ENCODE measurements at places on chromosomes 2 and 18. TPM values are rescaled to one million over a fixed set of nuclear protein-coding genes. Genes with fewer than 3 reads are reported as not detected.

DNA sequence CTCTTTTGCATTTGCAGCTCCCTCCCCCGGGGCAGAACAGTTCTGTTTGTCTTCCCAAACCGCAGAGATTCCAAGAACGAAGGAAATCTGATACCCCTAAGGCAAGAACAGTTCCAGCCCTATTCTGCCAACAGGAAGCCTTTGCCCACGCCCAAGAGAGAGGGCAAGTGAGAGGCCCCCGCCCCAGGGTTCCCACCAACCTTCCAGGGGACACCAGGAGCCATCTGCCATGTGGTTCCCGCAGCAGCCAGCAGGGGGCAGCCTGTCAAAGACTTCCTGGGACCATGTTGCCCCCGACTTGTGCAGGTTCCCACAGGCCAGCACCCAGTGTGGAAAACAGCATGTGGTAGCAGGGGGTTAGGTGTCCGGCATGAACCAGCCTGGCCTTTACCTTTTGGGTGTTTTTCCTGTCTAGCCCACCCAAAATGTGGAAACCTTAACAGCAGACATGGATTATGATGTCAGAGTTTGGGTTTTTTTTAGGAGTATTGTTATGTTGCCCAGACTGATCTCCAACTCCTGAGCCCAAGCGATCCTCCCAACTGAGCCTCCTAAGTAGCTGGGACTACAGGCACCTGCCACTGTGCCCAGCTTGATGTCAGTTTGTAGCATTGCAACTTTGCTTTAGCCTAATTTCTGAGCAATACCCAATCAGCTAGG, 21.7 kb upstream of the EFHD1 start:
- no peaks in the 10 kb centered on the region for H3K27me3 ChIP-seq
- H3K36me3 ChIP-seq, result no peaks in the 10 kb centered on the region
- H3K4me3 ChIP-seq, result no peak overlapping the region
- no peak overlapping the region for H3K27ac ChIP-seq

GRCh38 chr2:62996534-62997186, 54.0 kb upstream of the OTX1 start:
- H3K27me3 ChIP-seq, result no peaks in the 10 kb centered on the region
- H3K4me3 ChIP-seq, result no peak overlapping the region
- H3K36me3 ChIP-seq, result no peaks in the 10 kb centered on the region
- H3K4me1 ChIP-seq, result no peaks in the 10 kb centered on the region

DNA sequence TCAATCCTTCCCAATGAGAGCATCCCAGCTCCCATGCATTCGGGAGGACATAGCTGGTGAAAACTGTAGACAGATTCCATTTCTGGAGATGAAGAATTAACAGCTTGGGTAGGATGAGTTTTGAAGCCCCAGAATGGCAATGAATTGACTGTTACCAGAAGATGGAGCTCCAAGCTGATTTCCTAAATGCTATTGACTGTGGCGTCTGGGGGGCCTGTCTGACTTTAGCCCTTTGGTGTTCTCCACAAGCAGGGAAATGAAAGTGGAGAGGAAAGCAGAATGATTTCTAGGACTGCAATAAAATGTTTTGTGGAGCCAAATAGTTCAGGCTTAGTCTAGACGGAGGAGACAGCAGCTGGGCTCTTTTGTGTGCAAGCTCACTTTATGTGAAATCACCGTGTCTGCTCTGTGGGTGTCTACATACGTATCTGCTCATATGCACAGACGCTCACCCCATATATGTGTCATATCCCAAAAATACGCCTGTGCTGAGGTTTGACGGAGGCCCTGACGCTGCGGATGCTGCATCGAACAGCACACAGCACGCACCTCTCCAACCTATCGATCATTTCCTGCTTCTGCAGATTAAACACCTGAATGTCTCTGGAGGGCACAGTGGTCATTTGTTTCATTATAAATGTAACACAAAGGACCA, 166.4 kb upstream of the PXDN start:
- H3K27me3 ChIP-seq, result no peaks in the 10 kb centered on the region
- H3K4me3 ChIP-seq, result no peak overlapping the region
- no peaks in the 10 kb centered on the region for H3K36me3 ChIP-seq
- no peaks in the 10 kb centered on the region for H3K4me1 ChIP-seq

Gene DNAH6
- total RNA-seq, result not detected

All from ascending aorta (tissue), 2 donors.